ENCODE measurements at places on chromosomes 11 and 22. TPM values are rescaled to one million over a fixed set of nuclear protein-coding genes. Genes with fewer than 3 reads are reported as not detected.
A peak's percentile ranks its signal among the peaks of the same experiment; 100 is the strongest.

GRCh38 chr22:25332386-25332785, 112.9 kb downstream of the CRYBB2 start:
- H3K4me1 ChIP-seq = no peaks in the 10 kb centered on the region
- H3K27me3 ChIP-seq = no peaks in the 10 kb centered on the region
- no peak for DNase-seq
- H3K4me3 ChIP-seq = no peak overlapping the region
- no peaks in the 10 kb centered on the region for H3K36me3 ChIP-seq
- no peak overlapping the region for H3K27ac ChIP-seq

DNA sequence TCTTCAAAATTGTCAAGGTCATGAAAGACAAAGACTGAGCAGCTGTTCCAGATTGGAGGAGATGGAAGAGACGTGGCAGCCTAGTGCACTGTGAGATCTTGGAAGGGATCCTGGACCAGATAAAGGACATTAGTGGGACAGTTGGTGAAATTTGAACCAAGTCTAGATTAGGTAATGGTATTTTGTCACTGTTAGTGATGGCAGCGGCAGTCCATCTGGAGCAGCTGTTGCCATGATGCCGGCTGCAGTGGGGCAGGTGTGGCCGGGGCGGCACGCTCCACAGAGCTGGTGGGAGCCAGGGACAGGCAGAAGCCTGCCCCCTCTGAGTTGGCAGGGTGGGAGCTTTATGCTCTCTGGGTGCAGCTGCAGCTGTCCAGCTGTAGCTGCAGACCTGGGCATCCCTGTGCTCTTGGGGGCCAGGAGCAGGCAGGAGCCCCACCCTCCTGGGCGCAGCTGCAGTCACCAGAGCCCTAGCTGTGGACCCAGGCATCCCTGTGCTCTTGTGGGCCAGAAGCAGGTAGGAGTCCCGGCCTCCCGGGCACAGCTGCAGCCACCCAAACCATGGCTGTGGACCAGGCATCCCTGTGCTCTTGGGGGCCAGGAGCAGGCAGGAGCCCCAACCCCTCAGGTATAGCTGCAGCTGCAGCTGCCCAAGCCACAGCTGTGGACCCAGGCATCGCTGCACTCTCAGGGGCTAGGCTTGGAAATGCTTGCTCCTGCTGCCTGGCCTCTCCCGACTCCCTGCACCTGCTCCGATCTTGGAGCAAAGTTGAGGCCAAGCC, 20.7 kb downstream of the DIXDC1 start:
- H3K27me3 ChIP-seq = no peaks in the 10 kb centered on the region
- H3K4me3 ChIP-seq = no peak overlapping the region
- H3K27ac ChIP-seq = no peak overlapping the region

- peaks cover 25% of the 10 kb centered on the region for H3K4me1 ChIP-seq
- DNase-seq = no peak
- H3K4me3 ChIP-seq = no peak overlapping the region
- H3K27me3 ChIP-seq = no peaks in the 10 kb centered on the region
These were observed 94.8 kb upstream of the SORL1-AS1 start for GRCh38 chr11:121547574-121547973.

DNA sequence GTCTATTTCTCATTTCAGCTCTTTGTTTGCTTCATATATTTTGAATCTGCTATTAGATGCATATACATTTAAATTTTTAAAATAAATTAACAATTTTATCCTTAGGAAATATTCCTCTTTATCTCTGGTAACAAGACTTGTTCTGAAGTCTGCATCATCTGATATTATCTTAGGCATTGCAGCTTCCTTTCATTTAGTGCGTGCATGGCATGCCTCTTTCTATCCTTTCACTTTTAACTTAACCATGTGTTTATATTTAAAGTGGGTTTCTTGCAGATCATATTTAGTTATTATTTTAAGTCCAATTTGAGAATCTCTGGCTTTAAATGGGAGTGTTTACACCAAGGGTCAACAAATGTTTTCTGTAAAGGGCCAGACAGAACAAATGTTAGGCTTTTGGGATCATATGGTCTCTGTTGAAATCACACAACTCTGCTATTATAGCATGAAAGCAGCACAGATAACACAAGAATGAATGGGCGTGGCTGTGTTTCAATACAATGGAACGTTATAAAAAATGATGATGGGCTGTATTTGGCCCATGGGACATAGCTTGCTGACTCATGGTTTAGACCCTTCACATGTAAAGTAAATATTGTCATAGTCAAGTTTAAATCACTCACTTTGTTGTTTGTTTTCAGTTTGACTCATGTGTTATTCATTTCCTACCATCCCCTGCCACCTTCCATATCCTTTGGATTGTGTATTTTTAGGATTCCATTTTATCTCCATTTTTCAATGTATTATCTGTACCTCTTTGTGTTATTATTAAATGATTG, 83.9 kb upstream of the SNX19 start:
- no peaks in the 10 kb centered on the region for H3K36me3 ChIP-seq
- H3K4me1 ChIP-seq = no peaks in the 10 kb centered on the region
- no peaks in the 10 kb centered on the region for H3K27me3 ChIP-seq
- DNase-seq = no peak
- H3K4me3 ChIP-seq = no peak overlapping the region

The IFT27 gene
- total RNA-seq = 29.5 TPM

DNA sequence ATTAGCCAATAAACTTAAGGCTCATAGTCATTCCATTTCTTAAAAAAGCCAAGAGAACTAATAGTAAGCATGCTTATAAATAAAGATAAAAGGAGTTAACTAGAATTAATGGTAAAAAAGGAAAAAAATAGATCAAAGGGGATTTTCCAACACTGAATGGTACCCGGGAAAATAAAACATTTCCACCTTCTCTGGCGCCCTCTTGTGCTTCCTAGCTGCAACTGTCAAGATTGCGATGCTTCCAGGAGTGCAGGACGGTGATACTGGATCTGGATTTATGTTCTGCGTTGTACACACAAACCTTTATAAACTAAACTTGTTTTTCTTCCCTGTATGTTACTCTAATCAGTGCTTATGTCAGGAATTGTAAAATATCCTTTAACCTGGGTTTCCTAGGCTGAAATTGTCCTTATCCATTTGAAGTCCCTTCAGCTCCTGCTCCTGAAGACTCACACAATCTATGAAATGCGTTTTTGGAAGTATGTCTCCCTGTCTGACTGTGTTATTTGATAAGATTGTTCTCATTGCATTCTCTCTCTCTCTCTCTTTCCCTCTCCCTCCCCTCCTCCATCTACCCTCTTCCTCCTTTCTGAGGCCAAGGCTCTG, 9.6 kb upstream of the HTATIP2 start:
- no peak for DNase-seq
- no peak overlapping the region for H3K4me3 ChIP-seq
- H3K27ac ChIP-seq = no peak overlapping the region
- peaks cover 3% of the 10 kb centered on the region for H3K4me1 ChIP-seq

GRCh38 chr11:70954471-70954870, 297.9 kb downstream of the SHANK2 start:
- no peaks in the 10 kb centered on the region for H3K27me3 ChIP-seq
- no peaks in the 10 kb centered on the region for H3K4me1 ChIP-seq
- H3K36me3 ChIP-seq = no peaks in the 10 kb centered on the region
- DNase-seq = no peak

GRCh38 chr22:32583921-32584335, 109.3 kb downstream of the FBXO7 start:
- no peaks in the 10 kb centered on the region for H3K4me1 ChIP-seq
- no peak overlapping the region for H3K27ac ChIP-seq
- DNase-seq = no peak
- H3K4me3 ChIP-seq = no peak overlapping the region
- no peaks in the 10 kb centered on the region for H3K27me3 ChIP-seq

- H3K4me3 ChIP-seq = no peak overlapping the region
- H3K36me3 ChIP-seq = no peaks in the 10 kb centered on the region
- no peak overlapping the region for H3K27ac ChIP-seq
- peaks cover 4% of the 10 kb centered on the region for H3K4me1 ChIP-seq
- DNase-seq = peak; percentile 30
- H3K27me3 ChIP-seq = no peaks in the 10 kb centered on the region
These were observed 49.6 kb upstream of the ALKBH3 start for GRCh38 chr11:43830928-43831440.

DNA sequence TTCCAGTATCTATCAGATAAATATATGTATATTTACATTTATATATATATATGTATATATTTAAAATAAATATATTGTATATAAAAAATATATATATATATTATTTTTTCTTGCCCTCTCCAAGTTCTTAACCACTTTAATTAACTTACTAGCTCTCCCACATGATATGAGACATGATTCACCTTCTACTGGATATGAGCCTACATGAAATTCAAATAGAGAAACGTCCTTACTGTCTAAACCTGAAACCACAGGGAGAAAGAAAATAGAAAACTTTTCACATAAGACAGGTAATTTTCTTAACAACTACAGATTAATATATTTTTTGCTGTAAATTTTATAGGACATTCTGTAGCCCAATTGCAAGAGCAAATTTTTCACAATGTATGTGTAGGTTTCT, 391.6 kb downstream of the ETS1 start:
- H3K4me3 ChIP-seq = no peak overlapping the region
- H3K27ac ChIP-seq = no peak overlapping the region
- H3K4me1 ChIP-seq = peaks cover 32% of the 10 kb centered on the region
- DNase-seq = no peak

The DBX1 gene
- not detected for total RNA-seq

Measured in activated CD4-positive, alpha-beta memory T cell treated with anti-CD3 and anti-CD28 coated beads, Interleukin-2, amount 10 ng/mL, durations not matched to agents 7 days and 5 days (primary cell).